Tibial nerve (tissue), 4 donors: ENCODE measurements at places on chromosomes 5 and 9.

GRCh38 chr9:129962889-129963703 lies 79.9 kb downstream of the FNBP1 start:
- peak; percentile 64 for DNase-seq

DNA sequence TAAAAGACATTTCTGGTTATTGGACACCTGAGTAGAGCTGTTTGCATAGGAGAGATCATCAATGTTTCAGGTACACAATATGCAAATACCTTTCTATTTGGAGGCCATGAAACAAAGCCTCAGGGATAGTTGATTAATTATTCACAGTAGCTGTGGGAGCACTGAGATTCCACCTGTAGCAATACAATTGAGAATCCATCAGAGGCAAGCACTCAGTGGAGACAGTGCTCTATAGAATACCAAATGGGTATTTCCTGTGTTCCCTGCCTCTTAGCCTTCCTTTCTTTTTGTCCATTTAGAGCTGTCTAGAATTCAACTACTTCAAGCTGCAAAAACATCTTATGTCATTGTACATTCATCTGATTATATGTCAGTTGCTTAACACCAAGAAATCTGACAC lies 1754.0 kb upstream of the ACO1 start:
- no peak for DNase-seq

- no peak for DNase-seq
Measured at GRCh38 chr5:100746730-100747129, 156.4 kb downstream of the ST8SIA4 start.

DNA sequence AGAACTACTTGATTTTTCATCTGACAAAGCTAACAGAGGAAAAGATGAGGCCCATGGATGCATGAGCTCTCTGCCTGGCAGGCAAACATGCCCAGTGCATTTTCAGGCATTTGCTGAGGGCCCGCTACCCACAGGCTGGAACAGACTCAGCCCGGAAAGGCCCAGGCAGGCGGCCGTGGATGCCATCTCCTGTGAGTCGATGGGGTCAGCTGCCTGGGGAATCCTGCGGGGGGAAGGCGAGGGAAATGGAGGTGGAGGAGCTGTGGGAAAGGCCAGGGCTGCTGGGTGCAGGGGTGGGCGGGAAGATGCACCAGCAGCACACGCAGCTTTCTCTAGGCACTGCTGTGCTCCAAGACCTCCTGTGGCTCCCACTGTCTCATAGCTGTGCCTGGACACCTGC lies 13.7 kb downstream of the SLC9A3 start:
- no peak for DNase-seq

GRCh38 chr9:3516667-3517330 lies 9.0 kb downstream of the RFX3 start:
- DNase-seq, result no peak

- peak; percentile 62 for DNase-seq
Measured at GRCh38 chr9:16335788-16336580, 534.5 kb downstream of the BNC2 start.

DNA sequence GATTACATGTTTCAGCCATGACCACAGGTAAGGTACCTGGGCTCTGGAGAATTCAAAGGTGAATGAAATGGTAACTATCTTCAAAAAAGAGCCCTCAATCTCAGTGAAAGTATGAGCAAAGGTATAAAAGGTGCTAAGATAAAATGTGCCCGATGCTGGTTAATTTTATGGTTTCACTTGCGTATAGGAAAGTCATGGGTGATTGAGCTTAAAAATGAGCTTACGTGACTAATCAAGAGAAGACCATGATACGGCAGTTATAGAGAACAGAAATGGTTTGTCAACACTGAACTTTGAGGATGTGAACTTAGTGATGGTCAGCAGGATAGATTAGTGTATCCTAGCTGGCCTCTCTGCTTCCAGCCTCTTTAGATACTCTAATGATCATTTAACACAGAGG lies 320.1 kb downstream of the DEPDC1B start:
- DNase-seq, result no peak

DNA sequence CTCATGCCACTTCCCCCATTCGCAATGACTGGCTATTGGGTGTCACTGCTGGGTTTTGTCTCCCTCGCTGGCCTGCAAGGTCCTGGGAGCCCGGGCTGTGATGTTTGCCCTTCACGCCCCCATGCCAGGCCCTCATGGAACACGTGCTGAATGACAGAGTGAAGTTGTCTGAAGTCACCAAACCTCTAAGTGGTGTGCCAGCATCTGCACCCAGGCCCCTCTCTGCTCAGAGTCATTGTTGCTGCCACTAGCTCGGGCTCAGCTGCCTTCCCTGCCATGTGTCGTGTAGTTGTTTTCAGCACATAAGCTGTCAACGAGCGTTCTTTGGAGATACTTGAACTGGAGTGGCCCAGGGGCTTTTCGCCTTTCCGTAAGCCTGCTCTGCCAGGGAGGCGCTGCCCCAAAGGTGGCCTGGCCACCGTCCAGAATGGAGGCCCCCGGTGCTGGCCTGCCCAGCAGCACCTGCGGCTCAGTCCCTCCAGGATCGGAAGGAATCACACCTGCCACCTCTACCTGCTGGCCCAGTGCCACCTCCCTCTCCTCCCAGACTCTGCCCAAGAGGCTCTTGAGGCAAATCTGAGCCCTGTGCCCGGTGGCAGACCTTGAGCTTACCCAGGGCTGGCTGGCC lies 250.1 kb downstream of the PBX3 start:
- DNase-seq, result no peak

GRCh38 chr5:107232788-107233187 lies 437.9 kb downstream of the EFNA5 start:
- DNase-seq, result no peak

- DNase-seq, result no peak
Measured at GRCh38 chr9:134637696-134638501, 3.7 kb upstream of the COL5A1 start.

GRCh38 chr5:58322453-58322852 lies 137.4 kb downstream of the PLK2 start:
- no peak for DNase-seq

- DNase-seq, result no peak
Measured at GRCh38 chr5:129820-130219, 37.9 kb downstream of the PLEKHG4B start.

- DNase-seq, result no peak
Measured at GRCh38 chr5:321230-321725, at the start of gene AHRR. Gene AHRR, plus strand, starts transcription at chr5:321714. Its CDS starts 22,189 bp downstream, at chr5:343903.

GRCh38 chr5:23314827-23315226 lies 192.6 kb upstream of the PRDM9 start:
- no peak for DNase-seq
